ENCODE measurements at places on chromosomes 11 and 22.

DNA sequence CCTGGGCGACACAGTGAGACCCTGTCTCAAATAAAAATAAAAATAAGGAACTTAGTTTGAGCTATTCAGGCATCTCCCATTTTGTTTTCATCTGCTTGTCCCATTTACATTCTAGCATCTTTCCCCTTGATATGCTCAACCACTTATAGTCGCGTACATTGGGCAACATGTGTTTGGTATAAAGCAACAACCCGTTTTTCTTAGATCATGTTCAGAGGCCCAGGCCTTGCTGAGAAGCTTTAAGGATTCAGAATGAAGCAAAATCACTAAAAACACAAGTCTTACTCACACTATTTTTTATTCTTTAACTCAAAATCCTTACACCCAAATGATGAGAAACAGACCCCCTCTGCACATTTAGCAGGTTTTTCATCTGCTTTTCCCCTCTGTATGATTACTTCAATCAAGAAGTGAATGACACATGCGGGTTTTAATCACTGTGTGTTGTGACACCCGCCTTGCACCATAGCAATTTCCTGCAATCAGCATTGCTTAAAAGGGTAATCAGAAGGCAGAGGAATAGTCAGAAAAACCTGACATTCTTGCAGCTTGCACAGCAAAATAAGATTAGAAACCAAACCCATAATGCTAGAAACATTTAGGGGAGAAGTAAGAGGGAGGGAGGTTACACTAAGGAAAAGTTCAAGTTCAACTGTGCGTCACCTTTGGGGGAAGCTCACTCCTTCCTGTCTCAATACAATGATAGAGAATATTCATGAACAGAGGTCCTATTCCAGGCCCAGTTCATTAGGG lies 25.9 kb downstream of the ALG9 start:
- DNase-seq = no peak

GRCh38 chr11:122863704-122864326 lies 18.7 kb upstream of the JHY start:
- DNase-seq = no peak

DNA sequence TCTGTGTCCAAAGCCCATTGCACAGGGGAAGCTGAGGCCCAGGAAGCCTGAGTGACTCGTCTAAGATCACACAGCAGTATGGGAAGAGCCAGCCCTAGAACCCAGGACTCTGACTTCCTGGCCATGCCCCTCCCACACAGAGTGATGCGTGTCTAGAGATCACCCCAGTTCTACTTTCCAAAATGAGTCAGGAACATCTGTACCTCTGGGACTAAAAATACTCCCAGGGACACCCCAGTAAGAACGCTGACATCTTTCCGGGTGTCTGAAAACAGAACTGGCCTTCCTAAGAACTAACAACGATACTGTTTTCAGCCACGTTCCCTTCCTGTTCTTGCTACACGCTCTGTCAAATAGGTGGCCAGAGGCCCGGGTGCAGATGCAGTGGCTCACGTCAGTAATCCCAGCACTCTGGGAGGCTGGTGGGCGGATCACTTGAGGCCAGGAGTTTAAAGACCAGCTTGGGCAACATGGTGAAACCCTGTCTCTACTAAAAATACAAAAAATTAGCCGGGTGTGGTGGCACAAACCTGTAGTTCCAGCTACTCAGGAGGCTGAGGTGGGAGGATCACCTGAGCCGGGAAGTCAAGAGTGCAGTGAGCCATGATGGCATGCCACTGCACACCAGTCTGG lies 21.7 kb upstream of the PDGFB start:
- no peak for DNase-seq

DNA sequence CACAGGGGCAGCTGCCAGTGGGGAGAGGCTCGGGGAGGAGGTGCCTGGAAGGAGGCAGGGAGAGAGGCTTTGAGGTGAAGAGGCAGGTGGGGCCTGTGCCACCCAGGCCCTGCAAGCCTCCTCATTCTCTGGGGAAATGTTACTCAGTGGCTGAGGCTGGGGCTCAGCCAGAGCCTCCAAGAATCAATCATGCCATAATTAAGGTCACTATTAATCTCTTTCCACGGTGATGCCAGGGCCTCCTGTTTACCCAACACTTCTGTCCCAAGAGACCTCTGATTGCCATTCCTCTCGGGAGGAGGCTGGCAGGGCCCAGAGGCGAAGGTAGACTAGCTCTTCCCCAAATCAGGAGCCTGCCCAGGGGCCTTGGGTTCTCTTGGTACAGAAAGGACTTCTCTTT lies 38.4 kb downstream of the GDPD5 start:
- no peak for DNase-seq

- DNase-seq = no peak
These were observed 25.1 kb downstream of the MRGPRG start for GRCh38 chr11:3193373-3194015.

GRCh38 chr11:66268952-66269905 lies 790 bp downstream of the RAB1B start:
- no peak for DNase-seq

GRCh38 chr11:116829525-116830183 lies at the start of gene APOC3:
TSS of gene APOC3 (plus strand) at chr11:116829907. CDS start at chr11:116830583, 676 bp downstream.
- DNase-seq = no peak

GRCh38 chr11:111429066-111429506 lies 50.0 kb upstream of the POU2AF1 start:
- DNase-seq = no peak

- no peak for DNase-seq
These were observed 108.2 kb downstream of the WNT7B start for GRCh38 chr22:45868571-45869339.

DNA sequence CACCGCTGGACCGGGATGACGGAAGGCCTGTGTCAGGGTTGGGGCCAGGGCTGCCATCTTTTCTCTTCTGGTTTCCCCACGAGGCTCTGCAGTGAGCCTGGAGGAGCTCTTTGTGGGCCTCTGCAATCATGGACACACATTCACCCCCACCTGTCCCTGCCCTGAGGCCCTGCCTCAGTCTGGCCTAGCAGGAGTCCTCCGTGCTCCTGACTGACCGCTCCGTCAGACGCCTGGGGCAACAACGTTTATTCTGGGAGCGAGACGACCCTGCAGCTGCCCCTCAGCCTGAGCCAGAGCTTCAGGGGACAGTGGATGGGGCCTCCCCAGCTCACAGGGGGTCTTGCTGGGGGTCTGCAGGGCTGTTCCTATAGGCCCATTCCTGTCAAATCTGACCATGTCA lies 8.2 kb upstream of the MYEOV start:
- DNase-seq = no peak

- DNase-seq = no peak
These were observed 363.2 kb downstream of the TBC1D22A start for GRCh38 chr22:47125603-47126002.

- no peak for DNase-seq
These were observed 13.0 kb downstream of the INTS4 start for GRCh38 chr11:77981346-77981947.

- DNase-seq = no peak
These were observed 894.6 kb downstream of the FAM181B start for GRCh38 chr11:81839016-81839415.

GRCh38 chr11:124749912-124750311 lies 2.1 kb downstream of the VSIG2 start:
- no peak for DNase-seq

GRCh38 chr22:18147791-18148190 lies 2.2 kb upstream of the USP18 start:
- no peak for DNase-seq

GRCh38 chr22:23500508-23501260 lies 79.4 kb downstream of the IGLL1 start:
- DNase-seq = no peak

DNA sequence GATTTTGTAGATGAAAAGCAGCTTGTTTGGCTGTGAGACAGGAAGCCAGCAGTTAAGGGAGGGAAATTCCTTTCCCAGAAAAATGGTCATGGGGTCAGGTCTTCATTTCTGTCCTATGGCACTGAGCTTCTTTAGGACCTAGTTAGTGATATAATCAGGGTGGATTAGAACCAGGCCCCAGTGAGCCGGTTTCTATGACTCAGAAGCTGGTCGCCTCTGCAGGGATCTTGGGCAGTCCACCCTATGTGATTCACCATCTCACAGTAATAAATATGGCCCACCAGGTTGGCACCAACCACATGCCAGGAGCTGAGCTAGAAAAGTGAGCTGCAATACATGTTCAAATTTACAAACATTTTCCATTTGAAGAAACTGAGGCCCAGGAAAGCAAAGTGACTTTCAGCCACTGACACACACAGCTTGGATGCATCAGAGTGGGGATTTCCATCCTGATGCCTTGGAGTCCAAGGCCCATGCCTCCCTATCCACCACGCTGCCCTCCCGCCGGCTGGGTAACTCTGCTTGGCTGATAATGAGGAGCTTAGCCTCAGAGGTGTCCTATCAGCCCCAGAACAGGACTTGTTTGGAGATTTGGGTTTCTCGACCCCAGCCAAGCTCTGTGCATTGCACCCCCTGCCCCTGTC lies 42.0 kb downstream of the CD82 start:
- DNase-seq = no peak

GRCh38 chr11:107203656-107204055 lies 185.4 kb upstream of the GUCY1A2 start:
- DNase-seq = no peak

DNA sequence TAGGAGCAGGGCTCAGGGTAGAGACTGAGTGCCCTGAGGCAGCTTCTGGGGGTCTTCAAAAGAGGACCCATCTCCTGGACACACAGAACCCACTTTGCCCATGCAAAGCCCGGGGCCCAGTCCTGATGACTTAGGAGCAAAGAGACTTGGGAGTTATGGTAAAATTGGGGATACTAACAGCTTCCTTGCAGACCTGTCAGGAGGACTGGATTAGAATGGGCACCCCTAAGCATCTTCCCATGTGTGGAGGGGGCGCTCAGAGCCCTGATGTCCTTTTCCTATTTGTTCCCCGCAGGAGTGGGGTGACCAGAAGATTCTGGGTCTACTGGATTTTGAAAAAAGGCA lies 100.0 kb downstream of the WNT7B start:
- no peak for DNase-seq

GRCh38 chr11:60334005-60334620 lies 7.1 kb downstream of the MS4A6E start:
- DNase-seq = peak; percentile 13

DNA sequence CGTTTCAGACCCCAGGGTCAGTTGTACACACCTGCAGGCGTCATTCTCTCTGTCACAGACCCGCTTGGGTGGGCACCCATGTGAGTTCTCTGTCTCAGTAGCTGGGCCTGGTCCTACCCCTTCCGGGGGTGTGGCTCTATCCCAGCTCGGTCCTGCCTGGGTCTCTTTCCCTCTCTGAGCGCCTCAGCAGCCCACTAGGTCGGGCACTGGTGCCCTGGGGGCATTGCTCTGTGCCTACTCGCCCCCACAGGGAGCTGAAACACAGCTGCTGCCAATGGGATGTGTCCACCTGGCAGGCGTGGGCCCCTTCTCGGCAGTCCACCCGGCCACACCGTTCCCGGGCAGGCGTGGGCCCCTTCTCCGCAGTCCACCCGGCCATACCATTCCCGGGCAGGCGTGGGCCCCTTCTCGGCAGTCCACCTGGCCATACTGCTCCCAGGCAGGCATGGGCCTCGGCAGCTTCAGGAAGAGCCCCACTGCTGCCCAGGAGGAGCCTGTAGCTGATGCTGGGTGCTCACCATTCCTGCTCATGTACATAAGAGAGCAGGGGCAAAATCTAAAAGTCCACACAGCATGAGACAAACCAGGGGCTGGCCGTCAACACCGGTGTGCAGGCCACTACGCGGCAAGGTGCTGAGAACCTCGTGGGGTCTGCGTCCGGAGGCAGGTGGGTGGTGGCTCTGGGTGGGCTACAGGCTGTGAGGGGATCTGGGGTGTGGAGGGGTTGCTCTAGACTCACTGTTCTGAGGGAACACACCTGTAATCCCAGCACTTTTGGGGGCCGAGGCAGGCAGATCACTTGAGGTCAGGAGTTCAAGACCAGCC lies 12.3 kb downstream of the MLC1 start:
- no peak for DNase-seq

DNA sequence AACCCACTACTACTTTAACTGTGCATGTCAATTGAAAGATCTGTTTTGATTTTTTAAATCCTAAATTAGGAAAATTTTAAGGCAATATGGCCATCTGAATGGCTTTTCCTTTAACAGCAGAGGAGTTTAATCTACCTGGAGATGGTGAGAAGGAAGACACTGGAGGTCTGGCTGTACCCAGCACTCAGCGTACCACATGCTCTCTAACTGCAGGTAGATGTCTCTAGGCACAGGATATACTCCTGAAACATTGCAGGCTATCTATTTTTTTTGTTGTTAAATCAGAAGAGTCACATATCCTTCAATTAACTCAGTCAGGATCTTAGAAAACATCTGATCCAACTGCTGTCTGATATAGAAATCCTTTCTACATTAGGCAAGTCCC lies 17.3 kb upstream of the CASTOR1 start:
- no peak for DNase-seq

- no peak for DNase-seq
These were observed 63.2 kb downstream of the SGSM3 start for GRCh38 chr22:40433416-40434090.

Measured in stimulated activated CD8-positive, alpha-beta memory T cell treated with anti-CD3 and anti-CD28 coated beads, Interleukin-2, amount 100 ng/mL, for 1 hour (primary cell).